Karpas-422 (cell line): ENCODE measurements at places on chromosomes 11 and 22.

DNA sequence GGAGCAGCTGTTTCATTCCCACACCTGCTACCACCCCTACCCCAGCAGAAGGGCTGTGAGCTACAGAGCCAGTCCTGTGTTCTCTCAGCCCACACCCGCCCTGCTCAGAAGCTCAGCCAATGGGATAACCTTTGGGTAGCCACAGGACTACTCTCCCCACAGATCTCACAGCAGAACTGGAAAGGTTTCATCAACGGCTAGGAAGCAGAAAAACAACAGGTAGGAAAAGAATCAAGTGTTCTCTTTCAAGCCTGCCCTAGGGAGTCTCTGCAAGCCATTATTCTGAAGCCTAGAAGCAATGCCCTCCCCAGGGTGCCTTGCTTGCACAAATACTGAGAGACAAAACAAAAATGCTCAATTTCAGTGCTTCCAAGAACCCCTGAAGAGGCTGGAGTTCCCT is 77.2 kb downstream of the TMPRSS5 start:
- no peak overlapping the region for H3K4me3 ChIP-seq
- no peak overlapping the region for H3K27ac ChIP-seq
- no peaks in the 10 kb centered on the region for H3K4me1 ChIP-seq
- no peaks in the 10 kb centered on the region for H3K36me3 ChIP-seq
- no peaks in the 10 kb centered on the region for H3K27me3 ChIP-seq
- no peak for DNase-seq

GRCh38 chr11:26319906-26320305 is 12.0 kb upstream of the ANO3 start:
- H3K27me3 ChIP-seq = no peaks in the 10 kb centered on the region
- peaks cover 14% of the 10 kb centered on the region for H3K4me1 ChIP-seq
- no peaks in the 10 kb centered on the region for H3K36me3 ChIP-seq
- H3K27ac ChIP-seq = no peak overlapping the region
- H3K4me3 ChIP-seq = no peak overlapping the region

- H3K4me1 ChIP-seq = peaks cover 25% of the 10 kb centered on the region
- H3K4me3 ChIP-seq = peak overlapping the region; percentile 76
- no peaks in the 10 kb centered on the region for H3K36me3 ChIP-seq
- DNase-seq = peak; percentile 47
- no peaks in the 10 kb centered on the region for H3K27me3 ChIP-seq
Measured at GRCh38 chr22:20319041-20319744, 667 bp downstream of the DGCR6L start.

DNA sequence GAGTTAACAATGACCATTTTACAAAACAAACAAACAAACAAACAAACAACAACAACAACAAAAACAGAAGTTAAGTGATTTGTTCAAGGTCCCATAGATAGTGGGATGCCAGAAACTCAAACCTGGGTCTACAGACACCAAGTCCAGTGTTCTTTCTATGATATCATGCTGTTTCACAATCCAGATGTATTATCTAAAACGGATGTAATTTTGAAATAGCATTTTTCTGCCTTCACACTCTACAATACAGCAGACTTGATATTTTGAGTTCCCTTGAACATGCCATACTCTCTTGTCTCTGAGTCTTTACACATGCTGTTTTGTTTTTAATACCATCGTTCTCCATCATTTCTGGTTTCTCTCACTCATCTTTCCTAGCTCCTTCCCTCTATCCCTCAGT is 104.5 kb downstream of the RELT start:
- H3K4me1 ChIP-seq = peaks cover 9% of the 10 kb centered on the region
- DNase-seq = no peak
- no peaks in the 10 kb centered on the region for H3K36me3 ChIP-seq

DNA sequence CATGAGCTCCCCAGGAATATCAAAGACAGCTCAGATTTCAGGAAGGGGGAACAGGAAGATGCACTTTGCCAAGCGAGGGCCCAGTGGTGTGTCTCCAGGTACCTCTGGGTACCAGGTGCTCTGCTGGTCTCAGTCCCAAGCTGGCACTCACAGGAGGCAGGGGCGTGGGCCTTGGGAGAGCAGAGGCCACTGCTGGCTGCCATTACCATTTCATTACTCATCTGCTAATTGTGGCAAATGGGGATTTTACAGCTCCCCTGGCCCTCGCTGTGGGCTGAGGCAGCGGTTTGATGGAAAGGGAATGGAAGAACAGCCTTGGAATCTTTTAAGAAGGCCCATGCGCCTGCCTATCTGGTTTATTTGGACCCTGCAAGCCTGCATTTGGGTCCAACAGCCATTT is 192.0 kb upstream of the NAV2 start:
- no peak for DNase-seq
- H3K27ac ChIP-seq = no peak overlapping the region
- H3K4me3 ChIP-seq = no peak overlapping the region
- no peaks in the 10 kb centered on the region for H3K27me3 ChIP-seq
- H3K4me1 ChIP-seq = peaks cover 9% of the 10 kb centered on the region

- no peak overlapping the region for H3K27ac ChIP-seq
- H3K27me3 ChIP-seq = no peaks in the 10 kb centered on the region
Measured at GRCh38 chr22:43164636-43165035, 13.3 kb downstream of the TSPO start.

GRCh38 chr11:3132271-3132781 is 32.8 kb downstream of the OSBPL5 start:
- no peak overlapping the region for H3K27ac ChIP-seq
- no peak overlapping the region for H3K4me3 ChIP-seq
- H3K36me3 ChIP-seq = no peaks in the 10 kb centered on the region
- no peaks in the 10 kb centered on the region for H3K4me1 ChIP-seq
- H3K27me3 ChIP-seq = no peaks in the 10 kb centered on the region
